ENCODE measurements at places on chromosomes 2 and 18. TPM values are rescaled to one million over a fixed set of nuclear protein-coding genes. Genes with fewer than 3 reads are reported as not detected.

- no peak for DNase-seq
These were observed 473 bp downstream of the ELMOD3 start for GRCh38 chr2:85355073-85355410.

- no peak for DNase-seq
These were observed 72.6 kb upstream of the DAPL1 start for GRCh38 chr2:158722266-158723105.

Gene SERPINB11
- polyA plus RNA-seq, result not detected

DNA sequence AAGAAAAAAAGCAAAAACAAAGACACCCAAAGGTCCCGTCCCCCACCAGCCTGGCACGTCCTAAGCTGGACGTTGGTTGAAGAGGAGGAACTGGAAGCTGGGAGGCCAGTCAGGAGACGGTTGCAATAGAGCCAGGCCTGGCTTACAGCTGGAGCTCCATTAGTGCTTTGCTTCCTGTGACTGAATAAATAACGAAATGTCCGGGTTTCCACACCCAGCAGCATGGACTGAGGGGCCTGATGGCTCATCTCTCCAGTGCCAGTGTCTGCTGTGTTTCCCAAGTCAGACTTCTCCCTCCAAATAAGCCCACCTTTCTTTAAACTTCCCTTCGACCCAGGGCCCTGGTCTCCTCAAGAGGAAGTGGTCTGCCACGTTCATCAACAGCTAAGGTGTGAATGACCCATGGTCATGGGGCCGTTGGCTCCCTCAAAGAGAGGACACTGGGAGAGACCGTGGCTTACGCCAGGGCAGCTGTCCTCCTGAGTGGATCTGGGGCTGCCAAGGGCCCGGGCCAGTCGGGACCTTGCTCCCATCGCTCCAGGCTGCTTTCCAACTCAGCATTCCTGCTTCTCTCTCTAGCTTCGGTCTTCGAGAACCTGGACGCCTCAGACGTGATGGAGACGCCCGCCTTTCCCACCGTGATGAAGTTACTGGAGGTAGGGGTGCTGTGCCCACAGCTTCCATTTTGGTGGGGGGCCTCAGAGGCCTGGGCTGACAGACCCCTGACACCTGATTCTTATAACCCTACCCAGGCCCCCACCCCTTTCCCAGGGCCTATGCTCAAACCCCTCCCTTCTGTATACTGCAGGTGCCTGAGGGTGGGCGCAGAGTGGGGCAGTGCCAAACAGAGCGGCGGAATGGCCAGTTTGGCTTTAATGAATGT, 44.9 kb downstream of the MYO7B start:
- no peak for DNase-seq

Gene MBD2
- 30.9 TPM for polyA plus RNA-seq

GRCh38 chr2:121627525-121628050, 21.7 kb downstream of the CLASP1 start:
- no peak for DNase-seq

- DNase-seq, result no peak
These were observed 15.3 kb downstream of the PELI1 start for GRCh38 chr2:64128943-64129391.

Gene WDR33
- 15.4 TPM for polyA plus RNA-seq

Gene TLX2
- polyA plus RNA-seq, result not detected

Gene EGR4
- not detected for polyA plus RNA-seq

DNA sequence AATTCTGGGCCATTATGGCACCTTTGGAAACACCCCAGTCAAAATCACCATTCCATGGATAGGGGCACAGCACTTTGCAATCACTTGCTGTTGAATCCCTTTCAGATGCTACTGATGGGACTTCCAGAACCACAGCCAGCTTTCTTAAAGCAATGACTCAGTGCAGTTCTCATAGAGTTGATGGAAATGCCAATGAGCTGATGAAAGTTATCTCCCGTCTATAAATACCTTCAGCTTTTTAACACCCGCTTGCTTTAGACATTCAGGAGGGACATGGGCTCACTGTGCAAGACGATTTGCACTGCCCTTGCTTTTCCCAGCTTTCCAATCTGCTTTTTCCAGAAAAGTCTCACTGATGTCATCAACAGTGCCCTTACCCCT, 66.7 kb upstream of the RPL31 start:
- DNase-seq, result no peak

- no peak for DNase-seq
These were observed 118.9 kb upstream of the TCF4 start for GRCh38 chr18:55706898-55707297.

- no peak for DNase-seq
These were observed 126.7 kb downstream of the OSBPL1A start for GRCh38 chr18:24270937-24271380.

Gene GRHL1
- 0.57 TPM for polyA plus RNA-seq

GRCh38 chr2:202941771-202942170, 29.7 kb downstream of the CARF start:
- DNase-seq, result no peak

DNA sequence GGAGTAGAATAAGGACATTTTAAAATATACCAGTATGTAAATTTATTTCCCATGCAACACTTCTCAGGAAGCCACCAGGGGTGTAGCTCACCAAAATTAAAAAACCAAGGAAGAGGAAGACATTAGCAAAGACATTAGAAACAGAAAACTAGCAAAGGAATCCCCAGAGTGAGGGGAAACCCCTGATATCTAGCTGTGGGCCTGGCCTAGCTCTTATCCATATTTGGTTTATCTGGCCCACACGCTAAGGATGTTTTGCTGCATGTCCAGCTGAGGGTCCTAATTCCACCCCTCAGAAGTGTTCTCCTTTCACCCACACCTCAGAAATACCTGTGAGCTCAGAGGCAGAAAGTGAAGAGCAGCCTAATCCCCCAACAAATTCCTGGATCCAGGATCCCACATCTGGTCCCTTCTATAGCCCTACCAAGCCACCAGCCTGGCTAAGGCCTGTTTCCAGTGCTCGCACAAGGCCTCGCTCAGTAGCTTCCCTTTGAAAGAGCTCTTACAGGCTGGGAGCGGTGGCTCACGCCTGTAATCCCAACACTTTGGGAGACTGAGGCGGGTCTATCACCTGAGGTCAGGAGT, 17.4 kb downstream of the OSBPL1A start:
- no peak for DNase-seq

Gene BOK
- 9.6 TPM for polyA plus RNA-seq

DNA sequence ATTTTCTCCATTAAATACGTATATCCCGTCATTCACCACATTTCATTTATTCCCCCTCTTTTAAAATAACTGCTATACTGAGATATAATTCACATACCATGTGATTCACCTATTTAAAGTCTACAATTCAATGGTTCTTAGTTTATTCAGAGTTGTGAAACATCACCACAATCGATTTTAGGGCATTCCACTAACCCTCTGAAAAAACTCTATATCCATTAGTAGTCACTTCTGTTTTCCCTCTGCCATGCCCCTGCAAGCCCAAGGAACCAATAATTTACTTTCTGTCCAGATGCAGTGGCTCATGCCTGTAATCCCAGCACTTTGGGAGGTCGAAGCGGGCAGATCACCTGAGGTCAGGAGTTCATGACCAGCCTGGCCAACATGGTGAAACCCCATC, 95.5 kb upstream of the FZD5 start:
- DNase-seq, result no peak

DNA sequence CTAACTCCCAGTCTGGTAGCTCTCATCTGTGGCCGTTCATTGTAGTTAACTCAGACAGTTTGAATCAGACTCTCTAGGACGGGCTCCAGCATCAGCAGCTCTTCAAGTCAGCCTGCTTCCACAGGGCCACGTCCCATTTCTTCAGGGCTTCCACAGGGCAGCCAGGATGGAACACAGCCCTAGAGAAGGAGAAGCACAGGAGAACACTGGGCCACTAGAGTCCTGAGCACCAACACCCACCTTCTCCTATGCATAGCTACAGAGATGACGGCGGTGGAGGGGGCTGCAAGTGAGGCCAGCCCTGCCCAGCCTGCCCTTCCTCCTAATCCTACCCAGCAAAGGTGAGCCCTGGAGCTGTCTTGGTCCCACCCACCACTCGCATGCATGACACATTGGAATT, 10.2 kb upstream of the TEX261 start:
- no peak for DNase-seq

GRCh38 chr2:66661253-66662173, 226.6 kb downstream of the MEIS1 start:
- no peak for DNase-seq

All from heart left ventricle (tissue), 16 donors.